Peyer's patch (tissue), 4 donors: ENCODE measurements at places on chromosomes 6 and 20. TPM values are rescaled to one million over a fixed set of nuclear protein-coding genes. Genes with fewer than 3 reads are reported as not detected.

DNA sequence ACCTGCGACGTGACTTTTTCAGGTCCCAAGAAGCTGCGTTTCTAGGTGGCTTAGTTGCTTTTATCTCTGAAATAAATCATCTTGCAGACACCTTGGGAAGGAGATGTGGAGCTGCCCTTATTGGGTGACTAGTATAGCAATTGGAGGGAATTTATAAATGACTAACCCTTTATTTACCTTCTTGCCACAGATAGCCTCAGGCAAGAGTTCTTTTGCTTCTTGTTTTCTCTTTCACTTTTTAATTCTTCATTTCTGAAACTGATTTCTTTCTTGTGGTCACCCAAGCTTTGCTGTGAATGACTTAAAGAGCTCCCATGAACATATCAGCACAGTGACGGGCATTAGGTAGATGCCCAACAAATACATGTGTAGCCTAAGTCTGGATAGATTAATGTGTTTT is 3.0 kb downstream of the ADGRF4 start:
- no peaks in the 10 kb centered on the region for H3K27me3 ChIP-seq
- no peaks in the 10 kb centered on the region for H3K4me1 ChIP-seq
- no peaks in the 10 kb centered on the region for H3K36me3 ChIP-seq
- H3K27ac ChIP-seq, result no peak overlapping the region
- no peak for DNase-seq
- no peak overlapping the region for H3K4me3 ChIP-seq

DNA sequence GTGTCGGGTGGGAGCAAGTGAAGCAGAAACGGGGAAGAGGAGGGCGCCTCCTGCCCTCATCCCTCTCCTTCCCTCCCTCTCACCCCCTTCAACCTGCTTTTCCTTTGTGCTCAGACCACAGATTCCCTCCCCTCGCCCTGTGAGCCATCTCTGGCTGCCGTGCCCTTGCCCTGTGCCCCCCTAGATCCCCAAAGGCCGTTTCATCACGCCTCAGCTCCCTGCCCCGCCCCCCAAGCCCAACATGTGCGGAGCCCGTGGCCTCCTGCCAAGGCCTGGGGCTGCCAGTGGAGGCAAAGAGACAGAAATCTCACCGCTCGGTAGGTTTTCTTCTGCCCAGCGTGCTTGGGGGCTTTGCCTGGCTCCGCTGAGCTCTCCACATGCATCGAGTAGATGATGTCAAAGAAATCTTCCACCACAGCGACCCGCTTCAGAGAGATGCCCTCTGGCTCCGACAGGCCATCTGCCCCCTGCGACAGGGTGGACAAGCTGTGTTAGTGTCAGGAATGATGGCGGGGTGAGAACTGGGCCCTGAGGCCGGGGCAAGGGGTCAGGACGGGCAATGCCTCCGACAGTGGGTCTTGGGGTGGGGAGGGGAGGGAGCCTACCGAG is 57.6 kb downstream of the NOL4L start:
- DNase-seq, result no peak
- H3K27ac ChIP-seq, result no peak overlapping the region
- no peaks in the 10 kb centered on the region for H3K27me3 ChIP-seq
- peaks cover 4% of the 10 kb centered on the region for H3K4me1 ChIP-seq
- no peaks in the 10 kb centered on the region for H3K36me3 ChIP-seq

DNA sequence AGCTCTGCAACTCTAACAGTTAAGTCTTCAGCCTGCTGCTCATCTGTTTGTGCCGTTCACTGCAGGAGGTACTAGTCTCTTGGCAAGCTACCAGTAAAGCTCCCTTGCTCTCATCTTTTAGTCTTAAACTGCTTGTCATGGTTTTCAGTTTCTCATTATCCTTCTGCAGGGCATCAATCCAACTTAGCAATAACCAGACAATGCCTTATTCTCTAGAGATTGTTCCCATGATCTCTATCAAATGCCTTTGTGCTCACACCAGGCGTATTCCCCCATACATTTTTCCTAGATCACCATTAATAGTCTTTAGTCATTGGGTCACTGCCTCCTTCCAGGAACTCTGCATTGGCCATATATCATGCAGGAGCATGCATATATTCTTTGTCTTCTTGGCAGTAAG is 171.3 kb downstream of the GRM1 start:
- H3K4me1 ChIP-seq, result no peaks in the 10 kb centered on the region
- H3K4me3 ChIP-seq, result no peak overlapping the region
- H3K27me3 ChIP-seq, result no peaks in the 10 kb centered on the region
- H3K27ac ChIP-seq, result no peak overlapping the region

- no peaks in the 10 kb centered on the region for H3K36me3 ChIP-seq
- peak overlapping the region; percentile 50 for H3K27ac ChIP-seq
- no peak overlapping the region for H3K4me3 ChIP-seq
- no peaks in the 10 kb centered on the region for H3K27me3 ChIP-seq
- DNase-seq, result no peak
Observed at GRCh38 chr6:132365281-132365907, 35.9 kb downstream of the MOXD1 start.

Gene CLPSL2
- total RNA-seq, result not detected

GRCh38 chr20:62531046-62531838 is 55.4 kb upstream of the GATA5 start:
- H3K27ac ChIP-seq, result no peak overlapping the region
- DNase-seq, result no peak
- no peaks in the 10 kb centered on the region for H3K4me1 ChIP-seq
- no peak overlapping the region for H3K4me3 ChIP-seq

Gene ETV7
- total RNA-seq, result 11.4 TPM

DNA sequence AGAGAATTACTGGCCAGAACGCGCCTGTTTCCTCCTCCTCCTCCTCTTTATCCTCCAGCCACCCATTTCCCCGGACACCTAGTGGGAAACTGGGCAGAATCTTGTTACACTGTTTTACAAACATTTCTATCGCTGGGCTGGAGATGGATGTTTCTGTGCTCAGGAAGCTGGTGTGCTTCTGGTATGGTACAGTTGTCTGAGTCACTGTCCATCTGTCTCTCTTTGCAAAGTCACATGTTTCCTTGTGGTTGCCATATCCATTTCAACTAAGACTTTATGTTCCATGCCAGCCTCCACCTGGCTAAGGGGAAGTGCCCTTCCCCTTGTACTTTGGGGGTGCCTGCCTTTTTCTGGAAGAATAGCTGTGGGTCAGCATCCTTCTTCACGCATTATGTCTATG is 52.9 kb upstream of the SLC22A16 start:
- no peaks in the 10 kb centered on the region for H3K27me3 ChIP-seq
- H3K36me3 ChIP-seq, result no peaks in the 10 kb centered on the region
- DNase-seq, result no peak

Gene RIMS1
- not detected for total RNA-seq

Gene SLC24A3
- 38.8 TPM for total RNA-seq

DNA sequence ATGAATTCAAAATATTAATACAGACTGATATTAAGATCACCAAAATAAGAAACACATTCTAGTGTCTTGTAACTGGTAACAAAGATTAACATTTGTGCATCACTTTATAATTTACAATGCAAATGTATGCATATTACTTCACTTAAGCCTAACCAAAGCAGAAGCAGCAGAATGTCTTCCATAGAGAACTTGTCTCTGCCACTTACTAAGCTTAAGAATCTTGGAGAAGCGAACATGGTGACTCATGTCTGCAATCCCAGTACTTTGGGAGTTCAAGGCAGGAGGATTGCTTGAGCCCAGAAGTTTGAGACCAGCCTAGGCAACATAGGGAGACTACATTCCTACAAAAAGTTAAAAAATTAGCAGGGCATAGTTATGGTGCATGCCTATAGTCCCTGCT is 18.8 kb downstream of the AK9 start:
- H3K4me1 ChIP-seq, result no peaks in the 10 kb centered on the region
- DNase-seq, result no peak
- H3K27me3 ChIP-seq, result no peaks in the 10 kb centered on the region
- H3K4me3 ChIP-seq, result no peak overlapping the region
- no peaks in the 10 kb centered on the region for H3K36me3 ChIP-seq
- no peak overlapping the region for H3K27ac ChIP-seq

DNA sequence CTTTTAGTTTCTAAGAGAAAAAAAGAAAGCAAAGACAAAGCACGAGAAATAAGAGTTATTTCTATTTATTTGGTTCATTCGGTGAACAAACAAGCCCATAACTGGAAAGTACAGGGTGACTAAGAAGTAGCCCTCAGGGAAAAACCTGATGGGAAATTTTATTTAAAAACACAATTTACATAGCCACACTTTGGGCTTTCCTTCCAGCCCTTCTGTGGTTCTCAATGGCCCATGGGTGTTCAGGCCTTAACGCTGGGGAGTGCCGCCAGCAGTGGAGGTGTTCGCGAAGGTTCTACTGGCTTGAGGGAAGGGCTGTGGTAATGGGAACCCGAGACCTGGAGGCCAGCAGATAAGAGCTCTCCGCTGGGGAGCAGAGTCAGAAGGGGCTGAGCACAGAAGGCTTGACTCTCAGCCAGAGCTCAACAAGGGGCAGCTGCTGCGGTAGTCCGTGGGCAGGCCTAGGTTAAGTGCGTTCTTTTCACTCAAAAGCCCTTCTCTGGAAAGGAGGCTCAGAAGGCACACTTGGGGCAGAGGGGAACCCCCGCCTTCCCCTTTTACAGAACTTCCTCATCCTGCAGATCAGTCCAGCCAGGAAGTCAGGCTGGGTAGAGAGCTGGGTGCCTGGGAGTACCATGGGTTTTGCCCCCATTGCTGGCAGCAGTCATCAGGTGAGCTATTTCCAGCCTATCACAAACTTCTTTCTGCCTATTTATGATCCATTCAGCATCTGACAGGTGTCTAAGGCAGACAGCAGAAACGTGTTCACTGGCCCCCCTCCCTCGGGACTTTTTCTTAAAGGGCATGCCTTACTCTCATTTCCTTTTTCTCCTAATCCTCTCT is 8.8 kb upstream of the CD83 start:
- H3K27ac ChIP-seq, result no peak overlapping the region
- DNase-seq, result peak; percentile 81
- H3K36me3 ChIP-seq, result no peaks in the 10 kb centered on the region
- no peak overlapping the region for H3K4me3 ChIP-seq
- no peaks in the 10 kb centered on the region for H3K27me3 ChIP-seq
- peaks cover 5% of the 10 kb centered on the region for H3K4me1 ChIP-seq
